Tracheal epithelial cell (primary cell): ENCODE measurements at places on chromosomes 6 and 20. TPM values are rescaled to one million over a fixed set of nuclear protein-coding genes. Genes with fewer than 3 reads are reported as not detected.

SIRPB1 gene
- total RNA-seq = 0.48 TPM in 1 of 2 replicates, not detected in the other

SYCP2 gene
- 0.43 and 0.48 TPM in 2 replicates for total RNA-seq

MATN4 gene
- total RNA-seq = 0.21 TPM in 1 of 2 replicates, not detected in the other

CLVS2 gene
- total RNA-seq = not detected in 2 replicates
